ENCODE measurements at places on chromosomes 1 and 21.

DNA sequence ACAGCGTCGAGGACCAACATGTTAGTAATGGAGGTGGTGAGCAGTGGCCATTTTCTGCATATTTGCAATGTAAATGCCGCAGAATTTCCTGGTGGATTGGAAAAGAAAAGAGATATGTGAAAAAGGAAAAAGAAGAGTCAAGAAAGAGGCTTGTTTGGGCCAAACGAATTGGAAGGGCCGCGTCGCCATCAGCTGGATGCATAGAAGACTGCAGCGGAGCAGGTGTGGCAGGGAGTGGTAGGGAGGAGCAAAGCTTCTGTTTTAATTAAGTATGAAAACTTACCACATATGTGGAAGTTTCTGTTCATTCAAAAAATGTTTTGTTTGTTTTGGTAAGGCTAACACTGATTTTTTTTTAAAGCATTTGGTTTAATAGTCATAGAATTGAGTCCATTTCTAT is 690.7 kb downstream of the NCAM2 start:
- no peak for DNase-seq

DNA sequence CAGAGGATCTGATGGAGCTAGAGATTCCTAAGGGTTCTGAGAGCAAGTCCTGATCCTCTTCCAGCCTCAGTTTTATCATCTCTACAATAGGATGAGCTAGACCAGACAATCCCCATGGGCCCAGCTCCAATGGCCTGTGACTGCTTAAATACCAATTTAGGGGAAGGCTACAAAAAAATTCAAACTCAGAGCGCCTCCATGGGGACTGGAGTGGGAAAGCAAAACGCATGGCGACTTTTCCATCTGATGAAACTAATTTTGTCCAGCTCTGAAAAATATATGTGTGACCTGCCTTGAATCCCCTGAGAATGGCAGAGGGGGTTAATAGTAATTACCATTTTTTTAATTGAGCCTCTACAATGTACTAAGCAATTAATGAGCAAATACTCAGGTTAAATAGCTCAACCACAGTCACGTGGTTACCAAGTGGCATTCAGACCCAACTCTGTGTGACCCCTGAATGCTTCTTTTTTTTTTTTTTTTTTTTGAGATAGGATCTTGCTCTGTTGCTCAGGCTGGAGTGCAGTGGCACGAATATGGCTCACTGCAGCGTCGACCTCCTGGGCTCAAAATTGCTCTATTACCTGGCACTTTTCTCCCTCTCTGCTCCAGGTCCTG is 8.4 kb downstream of the EXTL1 start:
- no peak for DNase-seq

DNA sequence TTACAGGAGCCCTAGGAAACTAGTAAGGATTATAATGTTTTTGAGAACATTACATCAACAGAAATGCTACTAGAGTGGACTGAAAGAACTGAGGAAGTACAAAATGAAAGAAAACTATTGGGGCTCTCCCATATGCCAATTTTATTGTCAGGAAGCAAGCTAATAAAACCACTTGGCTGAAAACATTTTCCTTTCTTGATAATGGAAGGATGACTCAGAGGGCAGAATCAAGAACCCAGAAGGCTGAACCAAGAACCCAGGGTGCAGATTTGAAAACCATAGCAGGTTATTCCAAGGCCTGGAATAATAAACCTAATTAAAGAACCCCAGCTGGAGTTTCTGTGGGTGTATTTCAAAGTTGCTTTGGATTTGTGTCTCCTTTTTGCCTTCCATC is 70.7 kb downstream of the RPE65 start:
- no peak for DNase-seq

DNA sequence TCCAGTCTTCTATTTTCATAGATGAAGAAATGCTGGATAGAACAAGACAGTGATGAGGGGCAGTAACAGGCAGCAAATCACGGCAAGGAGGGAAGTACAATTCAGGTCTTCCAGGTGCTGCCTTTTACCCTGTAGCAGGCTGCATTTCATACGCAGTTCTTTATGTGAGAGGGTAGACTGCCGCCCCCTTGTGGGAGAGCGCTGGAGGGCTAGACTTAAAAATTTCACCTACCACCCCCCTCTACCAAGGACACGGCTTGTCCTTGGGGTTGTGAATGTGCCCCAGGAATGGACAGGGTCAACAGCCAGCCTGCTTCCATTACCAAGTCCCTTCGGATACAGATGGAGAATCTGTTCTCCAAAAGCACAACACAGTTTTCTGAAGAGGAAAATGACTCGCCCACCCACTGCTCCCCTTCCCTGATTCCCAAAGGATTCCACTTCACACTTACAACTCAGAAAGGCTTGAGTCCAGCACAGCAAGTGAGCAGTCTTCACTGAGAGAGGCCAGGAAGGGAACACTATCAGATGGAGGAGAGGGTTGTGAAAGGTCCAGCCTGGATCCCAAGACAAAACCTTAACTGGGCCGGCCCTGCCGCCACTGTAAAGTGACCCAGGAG is 7.4 kb downstream of the WDR77 start:
- no peak for DNase-seq
